Stimulated activated CD4-positive, alpha-beta T cell treated with anti-CD3 and anti-CD28 coated beads, TNF-alpha, amount 100 ng/mL, for 4 hours (primary cell): ENCODE measurements at places on chromosomes 5 and 9.

- DNase-seq, result no peak
Observed at GRCh38 chr5:172436078-172436878, 18.0 kb downstream of the SH3PXD2B start.

GRCh38 chr5:57696825-57697570 lies 214.4 kb upstream of the ACTBL2 start:
- DNase-seq, result no peak

DNA sequence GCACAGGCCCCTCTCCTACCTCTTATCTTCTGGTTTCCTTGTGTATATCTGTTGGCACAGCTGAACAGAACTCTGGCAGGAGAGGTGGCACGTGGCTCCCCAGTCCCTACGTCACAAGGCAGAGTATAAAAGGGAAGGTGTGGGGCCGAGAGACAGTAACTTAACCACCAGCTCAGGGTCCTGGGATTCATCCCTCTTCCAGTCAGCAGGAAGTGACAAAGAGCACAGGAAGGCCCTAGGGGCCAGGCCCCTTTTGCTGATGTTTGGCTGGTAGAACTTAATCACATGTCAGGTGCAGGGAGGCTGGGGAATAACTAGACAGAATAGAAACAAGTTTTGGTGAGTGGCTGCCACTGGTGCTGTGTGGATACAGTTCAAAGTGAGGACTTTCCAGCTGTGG lies 4.5 kb upstream of the ICE1 start:
- DNase-seq, result no peak

DNA sequence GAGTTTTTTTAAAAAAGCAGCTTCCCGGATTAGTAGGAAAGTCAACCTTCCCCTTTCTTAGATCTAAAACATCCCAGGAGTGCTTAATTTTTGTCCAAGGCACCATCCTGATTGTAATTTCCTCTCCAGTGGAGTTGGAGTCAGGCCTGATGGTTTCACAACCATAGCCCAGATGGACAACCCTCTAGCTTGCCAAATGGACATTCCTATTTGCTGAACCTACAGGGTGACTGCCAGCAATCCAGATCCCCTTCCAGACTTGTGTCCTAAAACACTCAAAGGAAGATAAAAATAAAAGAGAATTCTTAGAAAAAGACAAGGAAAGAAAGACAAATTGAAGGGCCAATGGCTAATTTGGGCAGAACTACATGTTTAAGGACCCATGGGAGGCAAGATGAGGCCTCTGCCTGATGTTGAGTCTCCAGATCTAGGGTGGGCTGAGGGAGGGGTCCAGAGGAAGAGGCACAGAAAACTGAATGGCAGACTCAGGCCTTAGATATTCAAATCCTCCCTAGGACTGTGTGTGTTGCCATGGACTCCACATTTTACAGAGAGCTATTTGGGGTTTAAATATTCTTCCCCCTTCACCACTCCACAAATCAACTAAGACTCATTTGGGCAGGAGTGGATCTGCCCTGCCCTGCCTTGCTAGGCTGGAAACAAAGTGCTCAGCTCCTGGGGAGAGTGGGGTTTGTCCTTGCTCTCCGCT lies 38.5 kb upstream of the SLC44A1 start:
- no peak for DNase-seq

- peak; percentile 17 for DNase-seq
Observed at GRCh38 chr9:35954942-35955546, 2.9 kb downstream of the OR2S2 start.

- DNase-seq, result no peak
Observed at GRCh38 chr5:72433522-72433921, 73.7 kb downstream of the ZNF366 start.

- no peak for DNase-seq
Observed at GRCh38 chr9:131204285-131204684, 72.0 kb downstream of the FAM78A start.

GRCh38 chr5:166980666-166981065 lies 1310.8 kb upstream of the WWC1 start:
- DNase-seq, result no peak

DNA sequence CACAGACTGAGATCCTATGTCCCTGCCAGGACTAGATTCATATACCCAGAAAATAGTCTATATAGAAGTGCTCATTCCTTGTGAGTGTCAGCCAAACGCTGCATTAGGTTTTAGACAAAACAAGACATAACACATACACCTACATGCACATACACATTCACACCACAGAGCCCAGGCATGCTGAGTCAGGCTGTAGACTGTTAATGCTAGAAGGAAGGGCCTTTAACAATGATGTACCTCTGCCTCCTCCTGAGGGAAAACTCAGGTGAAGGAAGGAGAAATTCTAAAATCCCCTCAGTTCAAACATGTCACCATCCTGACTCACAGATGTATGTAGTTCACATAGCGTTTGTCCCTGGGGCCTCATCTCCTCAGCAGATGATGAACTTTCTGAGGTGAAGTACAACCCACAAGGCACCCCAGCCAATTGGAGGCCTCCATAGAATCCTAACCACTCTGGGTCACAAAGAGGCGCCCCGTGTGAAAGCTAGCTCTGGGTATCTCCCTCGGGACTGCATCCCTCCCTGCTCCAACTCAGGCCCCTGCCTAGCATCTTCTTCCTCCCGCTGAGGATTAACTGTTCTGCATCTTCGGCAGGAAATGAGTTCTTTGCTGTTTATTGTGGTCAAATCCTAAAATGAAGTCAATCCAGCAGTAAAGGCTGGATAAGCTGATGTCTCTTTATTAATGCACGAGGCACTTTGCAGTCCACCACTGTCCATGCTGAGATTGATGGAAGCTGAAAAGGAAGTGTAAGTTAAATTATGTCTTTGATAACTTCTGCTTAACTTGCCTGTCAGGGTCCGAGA lies 40.8 kb upstream of the FSTL4 start:
- no peak for DNase-seq

DNA sequence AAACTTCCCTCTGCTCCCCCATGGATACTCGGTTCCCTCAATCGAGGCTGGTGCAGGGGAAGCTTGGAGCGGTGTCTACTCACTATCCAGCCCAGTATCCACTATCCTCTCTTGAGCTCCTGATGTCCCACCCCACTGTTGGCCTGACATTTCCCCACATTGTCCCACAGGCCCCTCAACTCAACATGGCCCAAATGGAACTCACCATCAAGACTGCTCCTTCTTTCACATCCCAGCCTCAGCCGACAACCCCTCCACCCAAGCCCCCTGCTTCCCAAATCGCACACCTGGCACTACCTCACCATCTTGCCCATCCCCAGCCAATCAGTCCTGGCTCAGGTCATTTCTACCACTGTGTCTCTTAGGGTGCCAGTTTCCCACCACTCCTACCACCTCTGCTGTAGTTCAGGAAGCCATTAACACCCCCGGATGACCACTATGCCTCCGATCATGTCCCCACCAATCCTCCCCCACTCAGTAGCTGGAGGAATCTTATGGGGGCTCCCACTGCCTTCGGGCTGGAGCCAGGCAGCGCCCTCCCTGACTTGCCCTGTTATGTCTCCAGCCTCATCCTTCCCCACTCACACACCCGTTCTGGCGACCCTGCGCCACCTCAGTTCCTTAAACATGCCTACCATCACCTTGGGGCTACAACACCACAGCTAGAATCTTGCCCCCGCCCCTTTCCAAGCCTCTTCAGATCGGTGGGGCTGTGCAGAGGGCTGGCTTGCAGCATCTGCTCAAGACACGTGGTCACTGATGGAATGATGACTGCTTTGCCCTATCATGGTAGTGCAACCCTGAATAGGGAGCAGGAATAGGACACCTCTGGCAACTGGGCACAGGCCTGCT lies 273.6 kb downstream of the FSTL4 start:
- no peak for DNase-seq

DNA sequence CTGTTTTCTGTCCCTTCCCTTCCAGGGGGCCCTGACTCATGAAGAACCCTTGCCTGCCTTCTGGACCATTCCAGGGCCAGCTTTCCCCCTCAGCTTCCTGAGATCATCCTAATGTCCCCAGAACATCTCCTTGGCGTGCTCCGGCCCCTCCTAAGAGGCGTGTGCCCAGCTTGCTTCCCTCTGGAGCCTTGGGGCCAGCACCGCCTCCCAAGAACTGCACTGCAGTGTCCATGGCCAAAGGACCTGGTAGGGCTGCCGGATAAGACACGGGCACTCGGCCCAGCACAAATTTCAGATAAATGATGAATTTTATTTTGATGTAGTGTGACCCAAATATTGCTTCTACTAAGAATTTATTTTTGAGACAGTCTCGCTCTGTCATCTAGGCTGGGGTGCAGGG lies 20.7 kb upstream of the SLC12A7 start:
- no peak for DNase-seq

DNA sequence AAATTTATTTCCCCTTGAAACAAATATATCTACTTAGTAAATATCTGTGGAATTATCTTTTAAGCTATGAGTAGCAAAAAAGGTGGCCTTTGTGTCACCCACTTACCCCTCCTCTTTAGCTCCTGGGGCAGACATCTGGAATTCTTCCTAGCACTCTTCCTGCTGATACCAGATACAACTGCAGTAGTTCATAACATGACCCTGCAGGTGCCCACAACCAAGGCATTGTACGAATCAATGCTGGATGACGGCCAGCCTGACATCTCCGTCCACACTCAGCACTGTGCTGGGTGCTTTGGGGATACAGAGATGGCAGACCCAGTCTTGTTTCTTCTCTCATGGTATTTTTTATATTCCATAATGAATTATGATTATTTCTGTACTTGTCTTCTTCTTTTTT lies 152.3 kb downstream of the GOLPH3 start:
- no peak for DNase-seq

DNA sequence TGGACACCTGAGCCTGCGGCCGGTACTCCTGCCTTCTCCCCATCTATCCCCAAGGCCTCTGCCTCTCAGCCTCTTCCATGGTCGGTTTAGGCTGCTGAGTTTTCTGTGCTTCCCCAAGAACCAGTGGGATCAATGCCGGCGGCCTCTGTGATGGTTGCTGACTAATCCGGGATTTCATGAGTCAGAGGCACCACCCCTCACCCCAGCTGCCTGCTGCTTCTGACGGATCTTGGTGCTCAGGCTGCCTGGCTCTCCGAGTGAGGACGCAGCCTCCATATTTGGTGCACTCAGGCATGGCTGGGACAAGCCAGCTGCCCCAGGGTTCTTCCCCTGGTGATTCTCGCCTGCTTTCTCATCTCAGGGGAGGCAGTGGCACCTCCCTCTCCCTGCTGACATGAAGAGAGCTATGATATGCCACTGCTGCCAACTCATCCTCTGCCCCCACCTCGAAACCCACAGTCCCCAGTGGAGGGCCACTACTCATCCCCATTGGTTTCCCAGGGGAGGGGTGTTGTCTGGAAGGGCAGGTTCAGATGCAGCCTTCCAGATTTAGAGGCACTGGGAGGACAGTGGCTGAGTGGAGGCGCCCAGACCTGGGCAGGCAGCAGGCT lies 3.3 kb upstream of the MAN1B1 start:
- DNase-seq, result no peak

DNA sequence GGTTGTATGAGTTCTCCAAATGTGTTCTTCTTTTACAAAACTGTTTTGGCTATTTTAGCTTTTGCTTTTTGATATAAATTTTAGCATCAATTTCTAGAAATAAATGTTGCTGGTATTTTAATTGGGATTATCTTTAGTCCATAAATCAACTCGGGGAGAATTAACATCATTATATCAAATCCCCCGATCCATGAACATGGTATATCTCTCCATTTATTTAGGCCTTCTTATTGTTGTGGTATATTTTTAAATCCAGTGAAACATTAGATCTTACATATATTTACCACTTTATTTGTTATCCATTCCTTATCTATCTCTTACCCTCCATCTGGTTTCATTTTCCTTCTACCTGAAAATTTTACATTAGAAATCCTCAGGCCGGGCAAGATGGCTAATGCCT lies 7.3 kb upstream of the CDKN2AIPNL start:
- no peak for DNase-seq

GRCh38 chr9:88425538-88425950 lies 37.3 kb downstream of the SPIN1 start:
- no peak for DNase-seq

GRCh38 chr5:139807647-139808030 lies 12.0 kb downstream of the PSD2 start:
- no peak for DNase-seq

DNA sequence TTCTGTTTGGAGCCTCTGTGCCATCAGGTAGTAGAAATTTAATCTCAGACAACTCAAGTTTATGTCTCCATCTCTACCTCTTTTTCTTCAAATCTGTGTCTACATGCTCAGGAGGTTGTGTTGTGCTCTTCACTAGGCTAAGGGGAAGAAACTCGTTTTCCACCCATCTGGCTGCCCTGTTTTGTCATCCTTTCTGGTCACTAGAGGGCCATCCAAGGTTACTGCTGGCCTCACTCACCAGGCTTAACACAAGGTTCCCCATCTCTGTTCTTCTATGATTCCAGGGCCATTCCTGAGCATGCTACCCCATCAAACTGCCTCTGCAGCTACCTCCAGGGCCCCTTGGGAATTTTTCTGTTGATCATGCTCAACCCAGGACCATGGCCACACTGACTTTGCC lies 213.3 kb upstream of the FBXL7 start:
- no peak for DNase-seq

- no peak for DNase-seq
Observed at GRCh38 chr5:45038366-45038987, 229.7 kb downstream of the MRPS30 start.

- DNase-seq, result no peak
Observed at GRCh38 chr9:135566552-135566951, 5.0 kb downstream of the PAEP start.

DNA sequence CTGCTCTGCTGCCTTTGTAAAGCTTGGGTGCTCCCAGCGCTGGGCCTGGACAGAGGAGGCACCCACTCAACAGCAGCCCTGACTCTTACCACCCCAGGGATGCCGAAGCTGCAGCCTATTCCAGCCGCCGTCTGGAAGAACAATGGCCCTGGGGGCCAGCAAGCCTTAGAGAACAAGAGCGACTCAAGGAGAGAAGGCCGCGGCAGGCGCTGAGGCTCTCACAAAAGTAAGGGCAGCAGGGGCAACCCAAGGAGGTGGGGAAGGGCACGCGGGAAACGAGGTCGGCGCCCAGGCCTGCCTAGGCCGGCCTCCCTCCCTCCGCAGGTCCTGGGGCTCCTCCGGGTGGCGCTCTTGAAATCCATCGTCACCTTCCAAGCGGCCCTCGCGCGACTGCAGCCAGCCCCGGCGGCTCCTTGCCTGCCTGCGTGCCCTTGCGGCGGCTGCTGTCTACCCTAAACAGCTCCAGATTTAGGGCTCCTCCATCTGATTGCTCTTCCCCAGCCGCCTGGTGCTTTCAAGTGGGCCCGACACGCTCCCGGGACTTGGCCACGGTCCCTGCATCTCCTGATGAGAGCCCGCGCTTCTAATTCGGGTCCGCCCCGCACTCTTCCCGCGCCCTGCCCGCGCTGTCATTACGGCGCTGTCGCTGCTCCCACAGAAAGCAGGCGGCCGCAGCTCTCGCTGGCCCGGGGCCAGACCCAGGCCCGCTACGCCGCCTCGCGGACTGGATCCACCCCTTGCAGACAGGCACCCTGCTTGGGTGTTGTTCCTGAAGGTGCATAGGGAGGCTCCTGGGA lies 213.3 kb downstream of the SEMA6A start:
- DNase-seq, result no peak

DNA sequence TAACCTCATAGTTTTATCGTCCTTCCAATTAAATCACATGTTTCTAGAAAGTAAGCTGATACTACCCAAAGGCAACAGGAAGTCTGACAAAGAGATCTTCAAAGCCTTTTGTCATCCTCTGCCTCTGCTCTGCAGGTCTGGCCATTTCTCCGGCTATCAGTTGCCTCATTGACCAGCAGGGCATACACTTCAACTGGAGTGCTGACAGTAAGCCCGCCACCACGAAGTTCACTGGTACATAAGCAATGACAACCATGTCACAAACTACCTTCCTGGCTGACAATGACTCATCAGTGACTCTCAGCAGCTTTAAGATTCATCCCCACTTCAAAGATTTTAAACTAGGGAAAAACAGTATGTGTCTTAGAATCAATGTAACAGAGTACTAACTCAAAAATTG lies 20.6 kb downstream of the SPTLC1 start:
- DNase-seq, result no peak

- DNase-seq, result no peak
Observed at GRCh38 chr5:124743602-124744169, 2.8 kb downstream of the ZNF608 start.
